HepG2 (cell line): ENCODE measurements at places on chromosomes 6 and 20. TPM values are rescaled to one million over a fixed set of nuclear protein-coding genes. Genes with fewer than 3 reads are reported as not detected.

DNA sequence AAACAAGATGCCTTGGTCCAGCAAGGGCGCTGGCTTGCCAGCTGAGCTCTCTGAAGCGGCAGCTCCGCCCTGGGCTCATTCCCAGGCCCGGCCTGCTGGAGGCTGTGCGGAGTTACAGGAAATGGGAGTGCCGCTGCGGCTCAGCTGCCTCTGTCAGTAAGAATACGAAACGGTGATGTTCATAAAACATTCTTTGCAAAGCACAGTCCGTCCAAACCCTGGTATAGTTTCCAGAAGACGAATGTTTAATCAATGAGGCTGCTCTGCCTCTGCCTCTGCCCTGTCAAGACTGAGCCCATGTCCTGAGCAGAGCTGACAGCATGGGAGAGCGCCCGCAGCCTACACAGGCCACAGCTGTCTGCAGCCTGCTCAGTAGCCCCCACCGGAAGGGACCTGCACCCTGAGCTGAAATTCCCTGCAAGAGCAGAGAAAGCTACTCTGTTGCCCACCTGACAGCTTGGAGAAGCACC is 153.3 kb upstream of the SNX9 start:
- peak; percentile 28 for DNase-seq

PIM1 gene
- total RNA-seq, result 19.1 and 29.4 TPM in 2 replicates

- DNase-seq, result no peak
Measured at GRCh38 chr6:5365436-5366195, 104.3 kb downstream of the FARS2 start.

GRCh38 chr6:49257549-49257948 is 205.5 kb downstream of the MMUT start:
- no peak for DNase-seq

GRCh38 chr6:9360881-9361280 is 925.5 kb upstream of the SLC35B3 start:
- no peak for DNase-seq

- DNase-seq, result no peak
Measured at GRCh38 chr20:32780749-32781655, 18.8 kb downstream of the DNMT3B start.

- DNase-seq, result no peak
Measured at GRCh38 chr6:143536461-143536865, 24.9 kb upstream of the FUCA2 start.

DNA sequence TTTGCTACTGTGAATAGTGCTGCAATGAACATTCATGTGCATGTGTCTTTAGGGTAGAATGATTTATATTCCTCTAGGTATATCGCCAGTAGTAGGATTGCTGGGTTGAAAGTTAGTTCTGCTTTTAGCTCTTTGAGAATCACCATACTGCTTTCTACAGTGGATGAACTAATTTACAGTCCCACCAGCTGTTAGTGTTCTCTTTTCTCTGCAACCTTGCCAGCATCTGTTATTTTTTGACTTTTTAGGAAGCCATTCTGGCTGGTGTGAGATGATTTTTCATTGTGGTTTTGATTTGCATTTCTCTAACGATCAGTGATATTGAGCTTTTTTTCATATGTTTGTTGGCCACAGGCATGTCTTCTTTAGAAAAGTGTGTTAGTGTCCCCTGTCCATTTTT is 40.0 kb downstream of the PLG start:
- DNase-seq, result no peak

ZBTB2 gene
- 22.8 and 31.7 TPM in 2 replicates for total RNA-seq

DNA sequence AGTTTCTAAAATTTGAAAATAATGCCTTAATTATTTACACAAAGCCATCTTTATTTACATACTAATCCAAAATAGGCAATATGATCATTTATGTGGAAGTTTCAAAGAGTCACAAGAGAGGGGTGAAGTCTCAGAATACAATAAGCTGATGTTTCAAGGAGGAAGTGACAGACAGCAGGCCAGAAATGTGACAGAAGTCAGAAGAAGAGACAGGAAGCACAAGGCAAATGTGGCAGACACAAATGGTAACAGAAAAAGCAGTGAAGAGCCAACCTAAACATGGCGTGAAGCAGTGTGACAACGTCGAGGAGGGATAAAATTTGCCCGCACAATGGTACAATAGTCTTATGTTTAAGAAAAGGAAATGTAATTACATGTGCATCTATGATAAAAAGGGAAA is 59.8 kb downstream of the SHPRH start:
- no peak for DNase-seq

DNA sequence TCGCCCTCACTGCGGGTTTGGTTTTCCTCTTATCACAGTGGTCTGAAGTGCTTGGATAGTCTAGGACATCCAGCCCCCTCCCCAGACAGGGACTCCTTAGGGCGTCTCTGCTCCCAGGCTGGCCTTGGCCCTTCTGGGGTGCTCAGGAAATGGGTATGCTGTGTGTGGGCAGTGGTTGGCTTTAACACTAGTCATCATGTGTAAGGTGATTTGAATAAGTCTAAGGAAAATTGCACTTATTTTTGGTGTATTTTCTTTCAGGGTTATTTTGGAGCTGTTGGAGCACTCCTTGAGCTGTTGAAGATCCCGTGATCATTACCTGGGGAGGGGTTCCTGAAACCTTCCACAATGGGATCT is 33.8 kb downstream of the PANK2 start:
- DNase-seq, result no peak

GRCh38 chr6:165679326-165679725 is 16.3 kb upstream of the PDE10A start:
- no peak for DNase-seq

- DNase-seq, result no peak
Measured at GRCh38 chr20:49415005-49415667, 67.3 kb downstream of the KCNB1 start.

DNA sequence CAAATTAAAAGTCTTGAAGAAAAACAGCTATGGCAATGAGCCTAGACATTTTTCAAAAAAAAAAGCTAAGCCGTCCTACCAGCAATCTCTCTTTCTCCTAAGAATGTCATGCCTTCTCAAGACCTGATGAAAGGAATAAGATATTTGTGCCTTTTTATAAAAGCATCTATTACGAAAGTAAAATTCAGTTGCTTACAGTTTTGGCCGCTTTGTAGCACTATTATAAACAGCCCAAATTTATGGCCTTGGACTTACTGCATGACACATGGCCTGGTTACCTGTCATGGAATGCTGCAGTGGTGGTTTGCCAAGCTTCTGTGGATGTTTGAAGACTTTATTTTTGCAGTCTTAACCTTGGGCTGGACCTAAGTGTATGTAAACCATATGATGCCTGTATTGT is 22.2 kb upstream of the VAPB start:
- no peak for DNase-seq

DNA sequence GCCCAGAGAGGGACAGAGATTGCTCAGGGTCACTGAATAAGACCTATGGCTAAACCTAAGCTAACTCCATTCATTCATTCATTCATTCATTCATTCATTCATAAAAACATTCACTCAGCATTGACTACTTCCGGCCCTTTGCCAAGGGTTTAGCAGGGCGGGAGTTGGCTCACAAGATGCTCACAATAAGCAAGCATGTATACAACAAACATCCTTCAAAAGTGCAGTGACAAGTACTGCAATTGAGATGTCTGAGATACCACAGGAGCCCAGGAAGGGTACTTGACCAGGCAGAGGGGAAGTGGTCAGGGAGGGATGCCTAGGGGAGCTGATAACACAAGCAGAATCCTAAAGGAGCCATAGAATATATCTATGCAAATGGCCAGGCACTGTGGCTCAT is 18.2 kb upstream of the KIAA1755 start:
- no peak for DNase-seq

ADGRF4 gene
- not detected in 2 replicates for total RNA-seq

CDK5RAP1 gene
- total RNA-seq, result 98.2 and 104 TPM in 2 replicates

- DNase-seq, result no peak
Measured at GRCh38 chr6:44671333-44671732, 283.8 kb downstream of the CDC5L start.

DNA sequence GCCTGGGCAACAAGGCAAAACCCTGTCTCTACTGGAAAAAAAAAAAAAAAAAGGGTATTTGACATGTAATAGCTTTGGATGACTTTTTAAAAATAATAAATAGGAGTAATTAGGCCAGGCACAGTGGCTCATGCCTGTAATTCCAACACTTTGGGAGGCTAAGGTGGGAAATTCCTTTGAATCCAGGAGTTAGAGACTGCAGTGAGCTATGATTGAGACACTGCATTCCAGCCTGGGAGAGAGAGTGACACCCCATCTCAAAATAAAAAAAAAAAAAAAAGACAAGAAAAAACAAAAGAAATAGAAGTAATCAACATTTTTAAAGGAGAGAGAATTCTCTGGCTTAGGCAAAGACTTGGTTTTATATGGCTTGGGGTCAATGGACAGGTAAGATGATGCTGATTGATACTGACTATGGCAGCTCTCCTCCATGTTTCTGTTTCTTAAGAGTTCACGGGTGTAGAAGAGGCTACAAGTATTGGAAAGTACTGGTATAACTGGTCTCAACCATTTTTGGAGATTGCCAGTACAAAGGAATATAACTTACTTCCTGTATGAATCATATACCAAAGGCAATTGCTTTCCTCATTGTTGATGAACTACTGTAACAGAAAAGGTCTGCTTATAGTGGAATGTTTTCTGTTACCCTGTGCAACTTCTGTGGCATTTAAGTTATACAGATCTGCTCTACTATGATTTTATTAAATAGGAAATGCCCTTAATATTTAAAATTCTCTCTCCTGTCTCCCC is 10.1 kb downstream of the MAP3K5 start:
- no peak for DNase-seq

DNA sequence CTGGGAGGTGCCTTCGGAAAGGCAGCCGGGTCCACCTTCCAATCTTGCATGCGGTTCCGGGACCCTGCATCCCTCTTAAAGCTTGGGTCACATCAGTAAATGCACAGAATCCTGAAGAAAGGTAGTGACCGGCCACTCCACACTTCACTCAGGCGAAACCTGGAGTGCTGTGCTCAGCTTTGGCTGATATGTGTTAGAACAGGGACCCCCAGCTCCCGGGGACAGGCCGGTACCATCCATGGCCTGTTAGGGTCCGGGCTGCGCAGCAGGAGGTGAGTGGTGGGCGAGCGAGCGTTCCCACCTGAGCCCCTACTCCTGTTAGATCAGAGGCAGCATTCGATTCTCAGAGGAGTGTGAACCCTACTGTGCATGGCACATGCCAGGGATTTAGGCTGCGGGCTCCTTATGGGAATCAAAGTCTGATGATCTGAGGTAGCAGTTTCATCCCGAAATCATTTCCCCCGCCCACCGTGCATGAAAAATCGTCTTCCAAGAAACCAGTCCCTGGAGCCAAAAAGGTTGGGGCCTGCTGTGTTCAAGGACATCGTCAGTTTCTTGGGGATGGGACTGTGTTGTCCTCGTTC is 143.0 kb downstream of the ERMARD start:
- no peak for DNase-seq

POM121L2 gene
- total RNA-seq, result not detected in 2 replicates

DNA sequence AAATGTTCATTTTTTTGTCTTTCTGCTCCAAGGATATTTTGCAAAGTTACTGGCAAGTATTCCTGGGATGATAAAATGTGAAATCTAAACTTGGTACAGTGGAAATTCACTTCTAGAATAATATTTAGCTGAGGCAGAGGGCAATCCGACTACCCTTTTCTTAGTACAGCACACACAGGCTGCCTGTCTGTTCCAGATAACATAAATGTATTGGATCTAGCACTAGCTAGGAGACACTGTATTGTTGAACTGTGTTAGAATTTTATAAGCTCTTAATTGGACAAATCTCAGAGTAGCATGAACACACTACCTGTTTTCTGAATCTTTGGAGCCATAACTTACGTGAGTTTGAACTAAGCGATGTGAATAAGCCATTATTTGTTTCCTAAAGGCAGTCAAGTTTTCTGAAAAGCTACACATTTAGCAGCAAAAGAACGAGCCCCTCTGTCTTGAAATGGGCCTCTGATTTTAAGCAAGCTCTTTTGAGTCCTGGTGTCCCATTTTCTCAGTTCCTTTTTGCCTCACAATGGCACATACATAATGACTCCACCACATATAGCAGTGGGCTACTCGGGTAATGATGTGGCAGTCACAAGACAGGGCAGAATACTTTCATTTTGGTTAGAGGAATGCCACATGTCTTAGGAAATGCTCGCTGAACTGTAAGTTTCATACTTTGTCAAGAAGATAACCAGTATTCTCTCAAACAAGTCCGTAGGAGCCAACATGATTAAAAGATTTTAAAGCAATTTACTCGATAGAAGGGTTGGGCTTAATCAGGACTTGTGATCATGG is 116.5 kb upstream of the ESR1 start:
- DNase-seq, result no peak

ADNP gene
- 21.5 and 60.7 TPM in 2 replicates for total RNA-seq

GRCh38 chr20:62961310-62961783 is 8.8 kb downstream of the SLC17A9 start:
- DNase-seq, result no peak

OTOR gene
- not detected in 2 replicates for total RNA-seq
